ENCODE measurements at places on chromosomes 6 and 20.

DNA sequence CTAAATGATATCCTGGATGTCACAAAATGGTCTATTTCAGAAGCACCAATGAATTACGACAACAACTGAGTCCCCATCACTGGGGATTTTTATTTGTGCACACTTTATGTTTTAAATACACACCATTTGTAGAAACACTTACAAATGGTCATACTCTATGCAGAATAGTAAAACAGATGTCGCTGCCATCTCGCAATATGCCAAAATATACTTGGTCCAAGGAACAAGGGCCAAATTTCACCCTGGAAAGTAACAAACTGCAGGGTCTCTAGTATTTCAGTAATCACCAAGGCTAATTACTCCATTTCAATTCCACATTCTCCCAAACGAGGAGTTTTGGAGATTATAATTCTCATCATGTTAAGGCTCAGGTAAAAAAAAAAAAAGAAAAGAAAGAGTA, 215.2 kb downstream of the LMBRD1 start:
- DNase-seq: no peak

- no peak for DNase-seq
These were observed 1099.1 kb upstream of the ADGRB3 start for GRCh38 chr6:67535946-67536345.

DNA sequence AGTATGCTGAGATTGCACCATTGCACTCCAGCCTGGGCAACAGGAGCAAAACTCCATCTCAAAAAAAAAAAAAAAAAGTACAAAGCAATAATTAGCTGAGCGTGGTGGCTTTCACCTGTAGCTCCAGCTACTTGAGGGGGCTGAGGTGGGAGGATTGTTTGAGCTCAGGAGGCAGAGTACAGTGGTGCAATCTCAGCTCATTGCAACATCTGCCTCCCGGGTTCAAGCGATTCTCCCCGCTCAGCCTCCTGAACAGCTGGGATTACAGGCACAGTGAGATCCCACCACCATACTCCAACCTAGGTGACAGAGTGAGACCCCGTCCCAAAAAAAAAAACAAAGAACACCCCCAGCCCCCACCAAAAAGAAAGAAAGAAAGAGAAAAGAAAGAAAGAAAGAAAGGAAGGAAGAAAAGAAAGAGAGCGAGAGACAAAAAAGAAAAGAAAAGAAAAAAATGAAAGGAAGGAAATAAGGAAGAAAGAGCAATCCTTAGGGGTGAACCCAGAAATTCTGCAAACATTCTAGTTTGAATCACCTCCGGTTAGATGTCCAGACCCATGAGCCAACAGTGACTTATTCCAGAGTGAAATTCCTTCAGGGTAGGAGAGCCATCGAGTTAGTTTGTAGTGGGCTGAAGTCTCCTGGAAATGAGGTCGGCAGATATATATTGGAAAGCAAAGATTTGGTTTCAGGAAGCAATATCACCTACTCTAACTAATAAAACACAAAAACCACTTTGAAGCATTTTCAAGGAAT, 3.2 kb upstream of the RIPOR3 start:
- DNase-seq: no peak

DNA sequence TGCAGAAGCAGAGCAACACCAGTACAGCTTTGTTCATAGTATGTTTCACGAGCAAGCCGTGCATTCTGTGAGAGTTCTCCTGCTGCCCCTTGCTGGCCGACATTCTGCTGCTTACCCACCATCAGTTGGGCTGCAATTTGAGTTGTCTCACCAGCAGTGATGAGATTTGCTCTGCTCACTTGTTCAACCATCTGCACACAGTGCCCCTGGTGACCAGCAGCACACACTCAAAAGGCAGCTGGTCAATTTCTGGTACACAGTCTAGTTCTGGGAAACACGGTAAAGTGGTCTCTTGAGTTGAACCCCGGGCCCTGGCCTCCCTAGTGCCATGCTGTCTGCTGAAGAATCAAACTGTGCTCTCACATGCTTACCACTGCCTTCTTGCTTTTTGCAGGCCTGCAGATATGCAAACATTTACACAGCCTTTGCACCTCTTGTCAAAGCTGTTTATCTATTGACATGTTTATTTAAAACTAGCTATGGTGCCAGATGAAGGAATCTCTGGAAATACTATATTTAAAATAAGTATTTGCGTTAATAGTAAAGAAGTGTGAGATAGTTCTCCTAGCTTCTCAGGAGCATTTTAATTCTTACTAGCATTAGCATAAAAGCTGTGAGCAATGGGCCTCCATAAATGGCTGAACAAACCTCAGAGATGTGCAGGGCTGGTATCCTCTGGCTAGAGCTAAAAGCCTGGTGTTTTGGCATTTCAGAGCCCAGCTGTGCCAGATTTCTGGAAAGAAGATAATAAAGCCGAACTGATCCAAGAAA, 234.3 kb downstream of the ARHGAP18 start:
- no peak for DNase-seq

DNA sequence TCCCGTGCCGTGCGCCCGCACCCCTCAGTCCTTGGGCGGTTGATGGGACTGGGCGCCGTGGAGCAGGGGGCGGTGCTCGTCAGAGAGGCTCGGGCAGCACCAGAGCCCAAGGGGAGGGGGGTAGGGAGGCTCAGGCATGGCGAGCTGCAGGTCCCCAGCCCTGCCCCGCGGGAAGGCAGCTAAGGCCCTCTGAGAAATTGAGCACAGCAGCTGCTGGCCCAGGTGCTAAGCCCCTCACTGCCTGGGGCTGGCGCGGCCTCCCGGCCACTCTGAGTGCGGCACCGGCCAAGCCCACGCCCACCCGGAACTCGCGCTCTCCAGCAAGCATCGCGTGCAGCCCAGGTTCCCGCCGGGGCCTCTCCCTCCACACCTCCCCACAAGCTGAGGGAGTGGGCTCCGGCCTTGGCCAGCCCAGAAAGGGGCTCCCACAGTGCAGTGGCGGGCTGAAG, 16.4 kb downstream of the SOX4 start:
- peak; percentile 61 for DNase-seq

GRCh38 chr6:105213272-105213671, 33.5 kb upstream of the POPDC3 start:
- no peak for DNase-seq

- DNase-seq: no peak
These were observed 1.9 kb upstream of the NFKBIE start for GRCh38 chr6:44267252-44267651.

DNA sequence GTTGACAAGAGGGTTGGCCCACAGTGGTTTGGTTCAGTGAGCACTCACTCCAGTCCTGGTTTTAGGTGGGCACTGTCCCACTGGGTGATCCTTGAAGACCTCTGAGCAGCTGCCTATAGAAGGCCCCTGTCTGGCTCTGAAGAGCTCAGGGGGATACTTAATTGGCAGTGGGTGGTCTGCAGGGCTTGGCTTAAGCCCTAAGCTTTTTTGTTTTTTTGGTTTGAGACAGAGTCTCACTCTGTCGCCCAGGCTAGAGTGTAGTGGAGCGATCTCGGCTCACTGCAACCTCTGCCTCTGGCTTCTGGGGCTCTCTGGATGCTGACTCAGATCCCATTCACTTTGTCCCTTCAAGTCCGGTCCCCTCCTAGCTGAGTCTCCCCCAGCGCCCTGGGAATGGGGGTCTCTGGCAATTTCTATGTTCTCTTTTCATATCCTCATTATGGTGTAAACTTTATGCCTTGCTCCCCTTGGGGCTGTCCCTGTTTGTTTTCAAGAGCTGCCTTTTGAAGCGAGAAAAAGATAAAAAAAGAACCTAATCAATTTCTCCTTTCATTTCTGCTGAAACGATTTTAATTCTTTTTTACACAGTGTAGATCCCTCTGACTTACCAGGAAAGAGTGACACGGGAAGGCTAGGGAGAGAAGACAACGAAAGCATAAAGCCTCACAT, 12.2 kb upstream of the KCNG1 start:
- DNase-seq: no peak

DNA sequence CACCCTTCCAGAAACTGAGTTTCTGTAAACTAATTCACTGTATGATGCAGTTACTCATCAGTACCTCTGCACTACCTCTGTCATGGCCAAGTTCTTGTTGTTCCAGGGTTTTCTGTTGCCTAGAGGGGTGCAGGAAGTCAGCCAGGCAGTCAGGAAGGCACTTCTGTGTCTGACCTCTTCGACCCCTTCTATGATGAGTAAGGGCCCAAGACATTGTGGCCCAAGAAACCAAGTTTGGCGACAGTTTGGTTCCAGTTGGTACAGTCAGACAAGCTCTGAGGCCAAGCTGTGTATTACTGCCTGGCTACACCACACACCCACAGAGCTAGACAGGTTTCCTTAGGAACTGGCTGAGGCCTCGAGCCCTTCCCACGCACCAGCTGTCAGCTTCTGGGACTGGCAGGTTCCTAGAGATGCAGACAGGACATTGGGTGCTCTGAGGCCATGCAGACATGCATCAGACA, 41.2 kb downstream of the TRAF3IP2 start:
- DNase-seq: peak; percentile 34

DNA sequence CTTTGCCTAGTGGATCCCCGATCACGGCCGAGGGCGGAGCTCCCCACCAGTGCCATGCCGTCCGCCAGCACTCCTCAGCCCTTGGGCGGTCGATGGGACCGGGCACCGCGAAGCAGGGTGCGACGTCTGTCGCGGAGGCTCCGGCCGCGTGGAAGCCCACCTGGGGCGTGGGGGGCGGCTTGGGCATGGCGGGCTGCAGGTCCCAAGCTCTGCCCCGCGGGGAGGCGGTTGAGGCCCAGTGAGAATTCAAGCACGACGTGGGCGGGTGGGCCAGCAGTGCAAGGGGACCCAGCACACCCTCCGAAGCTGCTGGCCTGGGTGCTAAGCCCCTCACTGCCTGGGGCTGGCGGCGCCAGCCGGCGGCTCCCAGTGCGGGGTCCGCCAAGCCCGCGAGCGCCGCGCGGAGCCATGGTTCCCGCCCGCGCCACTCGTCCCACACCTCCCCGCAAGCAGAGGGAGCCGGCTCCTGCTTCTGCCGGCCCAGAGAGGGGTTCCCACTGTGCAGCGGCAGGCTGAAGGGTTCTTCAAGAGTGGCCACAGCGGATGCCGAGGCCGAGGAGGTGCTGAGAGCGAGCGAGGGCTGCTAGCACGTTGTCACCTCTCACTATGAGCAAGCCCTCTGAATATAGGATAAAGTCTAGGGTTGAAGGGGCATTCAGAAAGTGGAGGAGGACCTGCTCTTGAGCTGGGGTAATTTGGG, 128.6 kb downstream of the GRM4 start:
- DNase-seq: no peak

DNA sequence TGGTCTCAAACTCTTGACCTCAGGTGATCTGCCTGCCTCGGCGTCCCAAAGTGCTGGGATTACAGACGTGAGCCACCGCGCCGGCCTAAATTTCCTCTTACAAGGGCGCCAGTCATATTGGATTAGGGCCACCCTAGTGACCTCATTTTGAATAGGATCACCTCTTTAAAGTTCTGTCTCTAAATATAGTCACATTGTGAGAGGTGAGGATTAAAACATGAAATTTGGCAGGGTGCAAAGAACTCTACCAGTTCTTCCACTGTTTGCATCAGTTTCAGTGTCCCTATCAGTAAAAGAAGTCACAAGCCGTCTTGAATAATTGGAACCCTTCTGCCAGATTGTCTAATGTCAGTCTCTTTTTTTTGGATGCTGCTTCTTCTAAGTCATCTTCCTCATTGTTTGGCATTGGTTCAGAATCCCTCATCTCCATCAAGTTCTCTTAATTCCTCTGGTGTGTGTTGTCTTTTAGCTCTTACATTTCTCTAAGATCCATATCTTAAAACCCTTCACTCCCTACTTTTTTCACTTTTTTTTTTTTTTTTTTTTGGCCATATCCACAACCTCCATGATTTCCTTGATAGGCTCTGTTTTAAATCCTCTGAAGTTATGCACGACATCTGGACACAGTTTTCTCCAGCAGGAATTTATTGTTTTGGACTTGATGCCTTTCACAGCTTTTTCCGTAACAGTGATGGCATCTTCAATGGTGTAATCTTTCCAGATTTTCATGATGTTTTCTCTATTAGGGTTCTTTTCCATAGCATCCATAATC, 56.8 kb downstream of the NCOA3 start:
- DNase-seq: no peak

GRCh38 chr6:147903321-147903720, 394.8 kb downstream of the SAMD5 start:
- no peak for DNase-seq

DNA sequence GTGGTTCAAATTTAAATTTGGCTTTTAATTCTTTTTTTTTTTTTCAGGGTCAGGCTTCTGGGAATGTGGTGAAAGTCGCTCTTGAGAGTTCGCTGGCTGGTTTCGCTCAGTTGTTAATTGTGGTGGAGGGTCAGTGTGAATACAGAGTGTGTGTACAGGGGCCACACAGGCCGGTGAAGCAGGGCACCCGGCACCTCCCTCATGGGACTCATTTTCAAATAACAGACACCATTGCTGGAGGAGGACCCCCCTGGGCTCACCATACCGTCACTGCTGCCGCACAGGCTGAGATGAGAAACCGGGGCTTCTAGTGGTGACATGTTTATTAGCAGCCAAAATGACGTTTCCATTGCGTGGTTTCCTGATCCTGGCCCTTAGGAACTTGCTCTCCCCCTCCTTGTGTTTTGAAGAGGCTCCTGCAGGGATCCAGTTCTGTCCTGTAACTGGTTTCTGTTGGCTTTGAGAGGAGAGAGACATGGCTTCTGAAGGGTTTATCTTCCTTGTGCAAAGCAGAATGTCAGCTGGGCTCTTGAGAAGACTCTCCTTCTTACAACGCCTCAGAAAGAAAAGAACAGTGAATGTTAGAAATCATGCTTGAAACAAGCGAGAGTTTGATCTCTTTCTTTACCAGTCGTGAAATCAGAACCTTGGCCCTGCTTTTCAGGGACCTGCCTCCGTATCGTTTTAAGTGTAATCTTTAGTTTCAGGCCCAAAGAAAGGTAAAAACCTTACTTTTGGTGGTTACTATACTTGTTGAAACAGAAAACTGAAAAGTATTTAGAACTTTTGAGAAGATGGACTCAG, 37.8 kb downstream of the DUSP22 start:
- DNase-seq: no peak

- peak; percentile 82 for DNase-seq
These were observed 15.4 kb downstream of the EZR start for GRCh38 chr6:158803733-158804143.

- no peak for DNase-seq
These were observed 3.5 kb downstream of the MCUR1 start for GRCh38 chr6:13810688-13811446.

- no peak for DNase-seq
These were observed 2.1 kb upstream of the LAMA5 start for GRCh38 chr20:62368976-62369814.

DNA sequence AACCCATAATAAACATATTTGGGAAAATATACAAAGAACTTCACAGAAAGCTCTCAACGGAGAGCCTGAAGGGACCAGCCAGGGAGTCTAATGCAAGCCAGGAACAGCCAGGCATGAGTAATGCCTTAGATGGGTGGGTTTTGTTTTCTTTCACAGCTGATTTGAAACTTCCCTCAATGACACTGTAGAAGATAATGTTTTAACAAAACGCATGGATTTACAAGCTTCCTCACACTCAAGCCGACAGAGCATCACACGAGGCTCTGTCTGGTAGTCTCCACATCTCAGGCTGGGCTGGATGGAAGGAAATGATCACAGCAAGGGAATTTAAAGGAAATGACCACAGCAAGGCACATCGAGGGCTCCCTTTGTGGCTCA, 113.9 kb downstream of the GMPR start:
- DNase-seq: no peak

- no peak for DNase-seq
These were observed 15.4 kb upstream of the FOXQ1 start for GRCh38 chr6:1296542-1296941.
